ENCODE measurements at places on chromosomes 16 and 17. TPM values are rescaled to one million over a fixed set of nuclear protein-coding genes. Genes with fewer than 3 reads are reported as not detected.

- H3K4me3 ChIP-seq, result peak overlapping the region; percentile 81
- peaks cover 30% of the 10 kb centered on the region for H3K36me3 ChIP-seq
- H3K27me3 ChIP-seq, result no peaks in the 10 kb centered on the region
- no peak for DNase-seq
These were observed 1.7 kb downstream of the NUPR1 start for GRCh38 chr16:28537076-28537475.

DNA sequence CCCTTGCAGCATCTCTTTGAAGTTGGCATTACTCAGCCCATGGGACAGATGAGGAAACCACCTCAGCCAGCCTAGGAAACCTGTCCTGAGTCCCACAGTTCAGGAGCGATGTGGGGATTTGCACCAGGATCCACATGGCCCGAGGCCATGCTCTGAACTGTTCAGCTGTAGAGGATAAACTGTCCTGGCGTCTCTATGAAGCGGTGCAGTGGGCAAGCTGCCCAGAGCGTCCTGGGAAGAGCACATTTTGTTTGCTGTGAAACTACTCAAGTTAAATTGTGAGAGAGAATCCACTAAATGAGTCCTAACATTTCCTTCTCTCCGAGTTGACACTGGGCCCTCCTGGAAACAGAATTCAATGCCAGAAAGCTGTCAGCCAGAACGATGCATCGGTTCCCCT lies 276.6 kb upstream of the TNRC6C start:
- peak; percentile 13 for DNase-seq
- no peaks in the 10 kb centered on the region for H3K4me1 ChIP-seq
- H3K27me3 ChIP-seq, result peaks cover 41% of the 10 kb centered on the region

- no peaks in the 10 kb centered on the region for H3K4me1 ChIP-seq
- H3K27me3 ChIP-seq, result no peaks in the 10 kb centered on the region
- peaks cover 13% of the 10 kb centered on the region for H3K36me3 ChIP-seq
- no peak overlapping the region for H3K27ac ChIP-seq
These were observed 54.7 kb downstream of the BANP start for GRCh38 chr16:88005968-88006367.

DNA sequence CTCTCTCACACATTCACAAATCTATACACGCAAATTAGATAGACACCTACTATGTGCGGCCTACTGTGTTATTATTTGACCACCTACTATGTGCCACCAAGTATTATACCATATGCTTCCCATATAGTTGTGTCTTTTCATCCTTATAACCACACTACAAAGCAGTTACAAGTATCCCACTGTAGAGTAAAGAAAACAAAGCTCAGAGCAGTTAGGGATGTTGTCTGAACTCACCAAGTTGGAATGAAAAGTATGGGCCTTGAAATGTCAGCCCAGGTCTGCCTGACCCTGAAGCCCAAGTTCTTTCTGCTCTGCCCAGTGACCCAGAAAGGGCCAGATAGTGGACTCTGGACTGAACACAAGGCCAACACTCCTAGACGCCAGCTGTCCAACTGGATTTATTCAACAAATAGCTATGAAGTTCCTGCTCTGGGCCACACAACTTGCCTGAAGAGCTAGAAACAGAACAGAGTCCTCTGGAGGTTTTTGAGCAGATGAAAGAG lies 8.5 kb downstream of the KRT37 start:
- 0 out of 2 replicates have a peak overlapping the region, but pooled peaks have one; percentile 13 for H3K27ac ChIP-seq
- no peaks in the 10 kb centered on the region for H3K36me3 ChIP-seq
- H3K27me3 ChIP-seq, result no peaks in the 10 kb centered on the region
- peak; percentile 39 for DNase-seq
- H3K4me3 ChIP-seq, result no peak overlapping the region

DNA sequence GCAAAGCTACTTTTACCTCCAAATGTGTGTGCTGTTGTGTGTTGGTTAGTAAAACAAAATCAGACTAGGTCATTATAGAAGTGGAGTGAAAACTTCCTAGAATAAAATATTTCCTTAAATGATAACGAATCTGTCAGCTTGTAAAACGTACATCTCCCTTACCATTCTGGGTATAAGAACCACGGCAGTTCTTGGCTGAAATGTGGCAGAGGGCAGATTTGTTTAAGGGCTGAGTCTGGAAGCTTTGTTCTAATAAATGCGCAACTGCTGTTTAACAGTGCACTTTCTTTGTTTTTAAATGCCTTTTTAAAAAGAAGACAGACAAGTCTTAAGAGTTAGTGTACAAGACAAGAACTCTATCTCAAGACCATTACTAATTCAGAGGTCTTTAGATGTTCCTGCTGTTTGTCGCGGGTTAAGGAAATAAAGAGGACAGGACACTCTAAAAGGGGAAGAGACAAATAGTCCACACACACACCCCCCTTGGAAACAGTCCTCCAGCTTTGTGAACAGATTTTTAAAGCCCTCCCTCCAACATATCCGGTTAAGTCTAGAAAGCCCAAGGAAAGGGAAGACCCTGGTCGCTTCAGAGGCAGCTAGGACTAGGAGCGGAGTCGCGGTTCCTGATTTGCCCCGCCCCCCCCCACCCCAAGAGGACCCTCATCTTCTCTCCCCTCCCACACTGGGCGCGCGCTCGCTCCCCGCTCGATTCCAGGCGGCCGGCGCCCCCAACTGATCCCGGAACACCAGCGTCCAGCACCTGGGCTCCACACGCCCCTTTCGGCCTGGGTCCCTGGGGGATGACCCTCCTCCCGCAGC lies 658 bp downstream of the SYNRG start:
- peak overlapping the region; percentile 64 for H3K27ac ChIP-seq
- H3K27me3 ChIP-seq, result no peaks in the 10 kb centered on the region
- H3K36me3 ChIP-seq, result 0 out of 2 replicates have a peak, but pooled peaks cover 12% of the 10 kb centered on the region

- H3K36me3 ChIP-seq, result no peaks in the 10 kb centered on the region
- no peak overlapping the region for H3K4me3 ChIP-seq
- no peaks in the 10 kb centered on the region for H3K4me1 ChIP-seq
These were observed 29.4 kb downstream of the LGALS9 start for GRCh38 chr17:27660436-27660835.

GRCh38 chr17:2796164-2797125 lies at the start of gene RAP1GAP2:
Gene RAP1GAP2, plus strand, starts transcription at chr17:2796438. Its CDS starts 90 bp downstream, at chr17:2796528.
- no peaks in the 10 kb centered on the region for H3K36me3 ChIP-seq
- peaks cover under 1% of the 10 kb centered on the region for H3K27me3 ChIP-seq
- H3K4me1 ChIP-seq, result no peaks in the 10 kb centered on the region
- H3K4me3 ChIP-seq, result no peak within 1 kb of the TSS

DNA sequence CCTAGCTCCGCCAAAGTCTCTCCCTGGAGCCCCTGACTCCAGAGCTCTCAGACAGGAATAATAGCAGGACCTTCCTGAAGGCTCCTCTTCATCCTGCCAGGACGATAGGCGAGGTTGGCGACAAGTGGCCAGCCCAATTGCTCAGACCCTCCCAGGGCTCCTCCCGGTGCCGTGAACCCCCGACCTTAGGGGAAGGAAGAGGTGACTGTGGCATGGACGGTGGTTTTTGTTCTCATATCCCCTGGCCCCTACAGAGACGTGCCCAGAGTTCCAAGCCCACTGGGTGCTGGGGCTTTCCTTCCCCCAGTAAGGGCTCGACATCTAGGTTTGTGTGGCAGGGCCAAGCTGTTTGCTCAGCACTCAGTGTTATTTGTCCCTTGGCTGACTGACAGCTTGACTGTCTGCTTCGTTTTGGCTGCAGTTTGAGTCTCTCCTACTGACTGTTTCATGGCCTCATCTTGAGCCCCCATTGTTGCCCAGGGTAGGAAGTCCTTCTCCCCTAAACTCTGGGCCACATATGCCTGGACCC lies 4.6 kb upstream of the ADCY7 start:
- no peak overlapping the region for H3K27ac ChIP-seq
- H3K27me3 ChIP-seq, result no peaks in the 10 kb centered on the region
- no peaks in the 10 kb centered on the region for H3K36me3 ChIP-seq
- DNase-seq, result peak; percentile 37

GRCh38 chr17:72111336-72111923 lies 9.4 kb upstream of the SOX9 start:
- no peak overlapping the region for H3K4me3 ChIP-seq
- no peaks in the 10 kb centered on the region for H3K36me3 ChIP-seq
- peaks cover 16% of the 10 kb centered on the region for H3K4me1 ChIP-seq
- H3K27me3 ChIP-seq, result no peaks in the 10 kb centered on the region
- no peak overlapping the region for H3K27ac ChIP-seq

GRCh38 chr17:62994931-62995330 lies 28.9 kb downstream of the TANC2 start:
- H3K4me1 ChIP-seq, result peaks cover 34% of the 10 kb centered on the region
- peak; percentile 51 for DNase-seq
- H3K36me3 ChIP-seq, result no peaks in the 10 kb centered on the region

- peak; percentile 75 for DNase-seq
- H3K4me1 ChIP-seq, result peaks cover 4% of the 10 kb centered on the region
- H3K27me3 ChIP-seq, result no peaks in the 10 kb centered on the region
- H3K36me3 ChIP-seq, result no peaks in the 10 kb centered on the region
- no peak overlapping the region for H3K4me3 ChIP-seq
These were observed 27.3 kb downstream of the USP7 start for GRCh38 chr16:8936421-8936820.

DNA sequence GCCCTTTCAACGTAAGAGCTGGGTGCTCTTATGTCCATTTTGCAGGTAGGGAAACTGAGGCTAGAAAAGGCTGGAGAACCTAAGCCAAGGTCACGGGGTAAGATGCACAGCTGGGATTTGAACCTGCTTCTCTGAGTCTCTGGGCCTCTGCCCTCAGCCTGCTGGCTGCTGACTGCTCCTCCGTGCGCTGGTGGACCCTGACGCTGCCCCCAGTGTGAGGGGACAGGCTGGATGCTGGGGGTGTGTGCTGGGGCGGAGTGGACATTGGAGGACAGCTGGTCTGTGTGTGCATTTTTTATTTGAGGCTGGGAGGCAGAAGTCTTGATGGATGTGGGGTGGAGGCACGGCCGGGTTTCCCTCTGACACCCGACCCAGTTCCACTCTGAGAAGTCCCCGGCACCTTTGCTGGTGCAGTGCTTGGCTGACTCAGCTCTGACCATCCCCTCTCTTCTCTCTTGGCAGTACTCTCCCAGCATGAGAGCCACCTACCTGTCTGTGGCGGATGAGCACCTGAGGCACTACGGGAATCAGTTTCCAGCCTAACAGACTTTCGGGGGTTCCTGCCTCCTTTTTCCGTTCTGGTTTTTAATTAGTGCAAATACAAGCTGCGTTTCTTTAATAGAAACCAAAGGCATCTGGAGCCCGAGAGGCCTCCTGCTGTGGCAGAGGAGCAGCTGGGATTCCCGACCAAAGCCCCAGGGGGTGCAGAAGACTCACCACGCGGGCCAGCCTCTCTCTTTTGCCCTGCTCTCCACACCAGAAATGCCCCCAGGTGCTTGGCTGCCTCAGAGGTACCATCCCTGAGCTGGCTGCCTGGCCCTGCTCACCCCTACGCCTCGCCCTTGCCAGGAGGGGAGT lies 14.1 kb upstream of the DNAI2 start:
- DNase-seq, result no peak
- H3K27me3 ChIP-seq, result no peaks in the 10 kb centered on the region
- no peaks in the 10 kb centered on the region for H3K36me3 ChIP-seq
- no peak overlapping the region for H3K4me3 ChIP-seq

DNA sequence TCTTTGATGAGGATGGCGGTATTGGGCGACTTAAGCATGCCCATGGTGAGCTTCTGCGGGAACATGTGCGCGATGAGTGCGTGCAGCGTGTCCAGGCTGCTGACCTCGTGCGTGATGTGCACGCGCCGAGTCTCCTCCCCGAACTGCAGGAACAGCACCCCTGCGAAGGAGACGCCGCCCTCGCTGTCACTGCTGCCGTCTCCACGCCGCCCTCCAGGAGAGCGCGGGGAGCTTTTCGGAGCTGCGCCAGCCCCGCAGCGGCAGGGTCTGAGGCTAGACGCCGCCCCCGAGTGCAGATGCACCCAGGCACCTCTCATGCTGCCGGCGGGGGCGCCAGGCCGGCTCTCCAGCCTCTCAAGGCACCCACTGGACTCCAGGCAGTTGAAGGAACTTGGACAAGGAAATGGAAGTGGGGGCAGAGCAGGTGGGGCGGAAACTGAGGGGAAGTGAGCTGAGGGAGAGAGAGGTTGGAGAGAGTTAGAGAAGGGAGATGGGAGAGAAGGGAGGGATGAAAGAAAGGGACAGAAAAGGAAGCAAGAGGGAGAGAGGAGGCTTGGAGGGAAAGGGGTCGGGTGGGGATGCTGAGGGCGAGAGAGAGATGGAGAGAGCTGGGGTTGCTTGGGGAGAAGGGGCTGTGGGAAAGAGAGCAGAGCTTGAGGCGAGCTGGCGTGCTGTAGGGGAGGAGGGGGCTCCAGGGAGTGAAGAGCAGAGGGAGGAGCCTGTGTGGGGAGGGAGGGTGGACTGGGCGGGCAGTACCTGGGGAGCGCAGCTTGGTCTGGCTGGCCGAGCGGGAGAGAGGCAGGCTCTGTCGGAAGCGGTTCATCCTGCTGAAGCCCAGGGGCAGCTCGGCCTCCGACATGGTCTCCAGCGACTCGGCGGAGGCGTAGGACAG lies 42.1 kb downstream of the SRCIN1 start:
- H3K4me1 ChIP-seq, result no peaks in the 10 kb centered on the region
- H3K27me3 ChIP-seq, result peaks cover 23% of the 10 kb centered on the region

- peak overlapping the region; percentile 96 for H3K4me3 ChIP-seq
- peak; percentile 90 for DNase-seq
- peaks cover 18% of the 10 kb centered on the region for H3K4me1 ChIP-seq
- peak overlapping the region; percentile 96 for H3K27ac ChIP-seq
- H3K27me3 ChIP-seq, result no peaks in the 10 kb centered on the region
These were observed 837 bp downstream of the LRRC59 start for GRCh38 chr17:50396261-50397110.

DNA sequence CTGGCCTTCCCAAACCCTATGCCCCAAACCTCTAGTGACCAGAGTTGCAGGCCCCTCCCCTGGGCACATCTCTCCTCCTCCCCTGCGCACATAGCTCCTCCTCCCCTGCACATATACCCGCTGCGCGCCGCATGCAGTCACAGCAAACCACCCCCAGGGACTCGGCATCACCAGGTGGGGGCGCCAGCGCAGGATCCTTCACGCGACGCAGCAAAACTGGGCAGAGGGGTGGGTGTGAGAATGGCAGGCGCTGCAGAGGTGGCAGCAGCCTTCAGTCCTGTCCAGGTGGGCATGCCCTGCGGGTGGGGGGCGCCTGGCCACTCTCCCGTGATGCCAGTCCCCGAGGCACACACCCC lies 5.6 kb downstream of the CORO6 start:
- no peaks in the 10 kb centered on the region for H3K4me1 ChIP-seq
- H3K36me3 ChIP-seq, result no peaks in the 10 kb centered on the region
- H3K27me3 ChIP-seq, result no peaks in the 10 kb centered on the region
- no peak overlapping the region for H3K4me3 ChIP-seq
- DNase-seq, result peak; percentile 51

DNA sequence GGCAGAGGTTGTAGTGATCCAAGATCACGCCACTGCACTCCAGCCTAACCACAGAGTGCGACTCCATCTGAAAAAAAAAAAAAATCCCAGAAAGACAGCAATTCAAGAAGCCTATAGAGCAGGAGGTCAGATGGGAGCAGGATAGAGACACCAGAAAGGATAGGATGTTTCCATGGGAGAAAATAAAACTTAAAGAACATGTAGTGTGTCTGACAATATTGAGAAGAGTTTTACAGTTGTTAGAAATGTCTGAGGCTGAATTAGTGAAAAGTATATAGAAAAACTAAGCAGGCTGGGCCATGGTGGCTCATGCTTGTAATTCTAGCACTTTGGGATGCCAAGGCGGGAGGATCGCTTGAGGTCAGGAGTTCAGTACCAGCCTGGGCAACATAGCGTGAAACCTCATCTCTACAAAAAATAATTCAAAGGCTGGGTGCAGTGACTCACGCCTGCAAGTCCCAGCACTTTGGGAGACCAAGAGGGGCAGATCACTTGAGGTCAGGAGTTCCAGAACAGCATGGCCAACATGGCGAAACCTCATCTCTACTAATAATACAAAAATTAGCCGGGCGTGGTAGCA lies 15.3 kb upstream of the TRIM37 start:
- H3K4me3 ChIP-seq, result no peak overlapping the region
- H3K36me3 ChIP-seq, result peaks cover 6% of the 10 kb centered on the region
- no peak overlapping the region for H3K27ac ChIP-seq
- DNase-seq, result no peak

The ZNF629 gene
- total RNA-seq, result 19.3 TPM

The COPZ2 gene
- total RNA-seq, result 179 TPM

The CD300LB gene
- not detected for total RNA-seq

The CD79B gene
- total RNA-seq, result not detected

The TPSD1 gene
- not detected for total RNA-seq

The PHOSPHO1 gene
- total RNA-seq, result not detected

The AGRP gene
- total RNA-seq, result not detected

Data from GM23248 (cell line).